ENCODE measurements at places on chromosomes 4 and X. TPM values are rescaled to one million over a fixed set of nuclear protein-coding genes. Genes with fewer than 3 reads are reported as not detected.

DNA sequence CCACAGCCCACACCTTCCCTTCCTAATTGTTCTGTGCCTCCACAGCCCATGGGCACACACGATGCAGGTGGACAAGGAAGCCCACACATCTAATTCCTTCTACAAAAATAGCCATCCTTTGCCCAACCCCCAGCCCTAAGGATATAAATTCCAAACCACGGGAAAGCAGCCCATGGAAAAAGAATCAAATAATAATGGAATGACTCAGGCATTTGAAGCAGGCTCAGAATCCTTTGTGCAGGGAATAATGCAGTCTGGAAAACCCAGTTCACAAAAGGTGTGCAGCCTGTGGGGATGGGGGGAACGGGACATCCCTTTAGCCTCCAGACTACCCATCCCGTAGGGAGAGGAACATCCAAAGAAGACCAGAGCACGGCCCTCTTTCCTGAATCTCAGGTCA is 342.3 kb upstream of the GALNT7 start:
- H3K27me3 ChIP-seq = no peaks in the 10 kb centered on the region
- H3K27ac ChIP-seq = no peak overlapping the region
- peaks cover 12% of the 10 kb centered on the region for H3K4me1 ChIP-seq
- no peaks in the 10 kb centered on the region for H3K36me3 ChIP-seq
- DNase-seq = no peak

DNA sequence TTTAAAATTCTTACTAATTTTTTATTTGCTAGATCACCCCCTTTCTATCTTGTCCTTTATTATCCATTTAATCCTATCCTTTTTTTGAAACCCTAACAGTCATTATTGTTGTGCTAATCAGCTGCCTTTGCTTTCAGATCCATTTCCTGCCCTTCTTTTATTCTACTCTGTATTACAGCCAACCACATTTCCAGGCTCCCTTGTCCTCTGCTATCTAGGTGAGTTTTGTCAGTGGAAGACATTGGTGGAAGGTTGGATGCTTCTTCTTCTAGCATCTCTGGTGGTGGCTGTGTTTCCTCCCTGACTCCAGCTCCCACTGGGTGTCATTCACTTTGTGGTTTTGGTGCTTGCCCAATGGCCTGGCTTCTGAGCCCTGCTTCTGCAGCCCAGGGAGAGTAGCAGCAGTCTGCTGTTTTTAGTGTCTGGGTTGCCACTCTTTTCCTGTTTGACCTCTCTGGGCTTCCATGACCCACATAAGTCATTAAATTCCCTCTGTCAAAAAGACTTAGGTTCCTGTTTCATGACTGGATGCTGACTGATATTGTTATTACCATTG is 225.2 kb upstream of the PGRMC2 start:
- H3K27me3 ChIP-seq = no peaks in the 10 kb centered on the region
- H3K27ac ChIP-seq = no peak overlapping the region
- H3K4me3 ChIP-seq = no peak overlapping the region
- no peaks in the 10 kb centered on the region for H3K36me3 ChIP-seq
- no peak for DNase-seq

- H3K36me3 ChIP-seq = no peaks in the 10 kb centered on the region
- DNase-seq = no peak
- H3K27ac ChIP-seq = no peak overlapping the region
- H3K4me3 ChIP-seq = no peak overlapping the region
Observed at GRCh38 chr4:138716559-138717335, 298.8 kb upstream of the NOCT start.

- no peaks in the 10 kb centered on the region for H3K4me1 ChIP-seq
- no peak for DNase-seq
- H3K4me3 ChIP-seq = no peak overlapping the region
Observed at GRCh38 chr4:629915-630641, 4.7 kb downstream of the PDE6B start.

GRCh38 chrX:129679901-129680300 is 25.1 kb upstream of the APLN start:
- DNase-seq = no peak
- no peaks in the 10 kb centered on the region for H3K27me3 ChIP-seq
- H3K4me3 ChIP-seq = no peak overlapping the region

DNA sequence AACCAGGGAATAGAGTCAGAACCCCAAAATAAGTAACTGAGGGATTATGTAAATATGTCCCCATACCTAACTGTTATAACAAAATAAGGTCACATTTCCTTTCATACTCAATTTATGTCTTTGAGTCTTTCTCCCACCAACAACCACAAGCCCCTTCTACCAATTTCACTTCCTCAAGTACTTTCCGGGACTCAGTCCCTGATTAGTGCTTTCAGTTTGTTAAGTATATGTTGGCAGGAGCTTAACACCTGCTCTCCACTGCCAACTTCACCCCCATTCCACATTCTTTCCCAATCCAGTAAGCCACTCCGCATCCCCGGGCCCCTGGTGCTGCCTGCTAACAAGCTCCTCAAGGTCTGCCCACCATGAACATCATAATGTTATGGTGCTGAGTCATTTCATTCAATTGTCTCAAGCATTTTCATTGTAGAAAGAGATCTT is 71.3 kb upstream of the SPRY1 start:
- no peaks in the 10 kb centered on the region for H3K4me1 ChIP-seq
- H3K36me3 ChIP-seq = no peaks in the 10 kb centered on the region
- DNase-seq = no peak
- H3K27me3 ChIP-seq = no peaks in the 10 kb centered on the region

DNA sequence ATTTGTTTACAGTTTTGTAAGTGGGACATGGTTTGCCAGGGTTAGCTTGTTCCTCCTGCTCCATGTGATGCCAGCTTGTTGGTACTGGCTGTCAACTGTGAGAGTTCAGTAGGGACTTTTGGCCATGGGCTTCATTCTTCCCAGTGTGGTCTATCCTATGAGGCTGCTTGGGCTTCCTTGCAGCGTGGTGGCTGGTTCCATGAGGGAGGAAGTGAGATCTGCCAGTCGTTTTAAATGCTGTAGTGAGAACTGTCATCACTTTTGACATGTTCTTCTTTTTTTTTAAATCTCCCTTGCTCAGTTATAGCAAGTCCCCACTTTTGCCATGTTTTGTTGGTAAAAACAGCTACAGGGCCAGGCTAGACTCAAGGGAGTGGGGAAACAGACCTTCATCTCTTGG is 15.9 kb downstream of the NSD2 start:
- H3K36me3 ChIP-seq = no peaks in the 10 kb centered on the region
- H3K4me1 ChIP-seq = no peaks in the 10 kb centered on the region
- no peak for DNase-seq
- H3K27me3 ChIP-seq = no peaks in the 10 kb centered on the region
- no peak overlapping the region for H3K27ac ChIP-seq

GRCh38 chr4:141026900-141027299 is 106.4 kb downstream of the RNF150 start:
- no peak overlapping the region for H3K27ac ChIP-seq
- H3K27me3 ChIP-seq = no peaks in the 10 kb centered on the region
- no peaks in the 10 kb centered on the region for H3K36me3 ChIP-seq
- no peak overlapping the region for H3K4me3 ChIP-seq
- DNase-seq = no peak

Gene CXCL5
- not detected for total RNA-seq

Gene ZAR1
- 0.47 TPM for total RNA-seq

Gene TRAPPC2
- 11.9 TPM for total RNA-seq

Gene GSX2
- total RNA-seq = not detected
